ENCODE measurements at places on chromosomes 2 and 18. TPM values are rescaled to one million over a fixed set of nuclear protein-coding genes. Genes with fewer than 3 reads are reported as not detected.

SLC38A11 gene
- not detected for total RNA-seq

PSMA8 gene
- total RNA-seq: not detected

TMEM200C gene
- not detected for total RNA-seq

CCDC85A gene
- 0.10 TPM for total RNA-seq

PROKR1 gene
- total RNA-seq: not detected

CRYGC gene
- total RNA-seq: not detected

SERPINB13 gene
- not detected for total RNA-seq

SALL3 gene
- not detected for total RNA-seq

C1QL2 gene
- 0.09 TPM for total RNA-seq

Measured in A549 treated with RU486 at 1 μM for 4 hours (cell line).